ENCODE measurements at places on chromosomes 4 and X.

DNA sequence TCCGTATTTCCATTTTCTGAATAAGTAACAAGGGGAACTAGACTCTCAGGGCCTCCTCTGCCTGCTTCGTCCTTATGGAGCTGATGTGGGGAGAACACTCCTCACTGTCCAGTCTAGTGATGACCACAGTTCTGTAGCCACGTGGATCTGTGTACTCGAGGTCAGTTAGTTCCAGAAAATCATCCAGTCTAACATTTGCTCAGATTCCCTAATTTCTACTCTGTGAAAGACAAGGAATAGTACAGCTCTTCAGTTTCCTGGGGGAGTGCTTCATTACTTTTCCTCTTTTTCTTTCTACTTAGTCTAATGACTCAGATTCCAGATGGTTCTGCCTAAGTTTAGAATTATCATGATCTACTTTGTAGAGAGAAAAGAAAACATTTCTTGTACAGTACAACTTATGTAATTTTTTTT lies 82.6 kb downstream of the SORBS2 start:
- DNase-seq: no peak

DNA sequence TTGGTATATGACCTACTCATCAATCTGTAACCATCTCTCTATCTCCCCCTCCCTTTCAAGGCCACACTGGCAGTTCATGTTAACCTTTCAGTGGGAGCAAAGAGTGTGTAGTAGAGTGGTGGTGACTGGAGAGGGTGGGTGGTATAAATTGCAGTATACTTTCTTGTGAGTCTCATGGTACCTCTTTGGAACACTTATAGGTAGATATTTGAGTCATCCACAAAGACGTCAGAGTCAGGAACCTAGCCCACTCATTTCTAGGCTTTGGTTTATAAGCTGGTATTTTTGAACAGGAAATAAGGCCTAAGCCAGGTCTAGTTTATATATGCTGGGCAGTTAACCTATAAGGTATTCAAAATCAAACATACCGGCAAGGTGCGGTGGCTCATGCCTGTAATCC lies 36.3 kb downstream of the RLIM start:
- no peak for DNase-seq

DNA sequence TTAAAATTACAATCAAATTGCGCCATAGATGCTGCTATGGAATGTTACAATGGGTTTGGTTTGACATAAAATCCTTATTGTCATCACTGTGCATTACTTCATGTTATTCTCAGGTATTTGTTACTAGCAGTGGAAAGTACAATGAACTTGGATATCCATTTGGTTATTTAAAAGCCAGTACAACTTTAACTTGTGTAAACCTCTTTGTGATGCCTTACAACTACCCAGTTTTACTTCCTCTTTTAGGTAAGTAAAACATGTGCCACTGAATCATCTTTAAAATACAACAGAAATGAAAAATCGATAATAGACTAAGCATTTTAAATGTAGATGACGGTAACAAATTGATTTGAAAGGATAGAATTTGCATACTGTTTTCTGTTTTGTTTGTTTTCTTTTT lies 35.6 kb downstream of the INTS6L start:
- DNase-seq: no peak

- no peak for DNase-seq
Measured at GRCh38 chr4:54144661-54145171, 44.8 kb downstream of the GSX2 start.

GRCh38 chrX:106284431-106285025 lies 116.4 kb downstream of the PWWP3B start:
- no peak for DNase-seq

DNA sequence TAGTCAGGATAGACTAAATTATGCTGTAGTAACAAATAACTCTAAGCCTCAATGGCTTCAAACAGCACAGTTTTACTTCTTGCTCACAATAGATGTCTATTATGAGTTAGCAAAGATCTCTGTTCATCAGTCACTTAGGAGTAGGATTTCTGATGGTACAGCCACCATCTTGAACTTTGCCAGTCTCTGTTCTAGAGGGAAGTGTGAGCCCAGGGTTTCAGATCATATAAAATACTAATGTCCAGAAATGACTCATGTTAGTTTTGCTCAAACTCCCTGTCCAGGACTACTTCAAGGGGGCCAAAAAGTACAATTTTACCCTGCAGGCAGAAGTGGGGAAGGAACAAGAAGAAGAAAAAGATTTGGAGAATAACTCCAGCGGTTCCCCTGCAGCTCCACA lies 77.1 kb upstream of the LSM6 start:
- DNase-seq: no peak

GRCh38 chrX:70402721-70403120 lies 20.4 kb upstream of the GDPD2 start:
- DNase-seq: no peak

- no peak for DNase-seq
Measured at GRCh38 chr4:159481936-159482335, 379.1 kb downstream of the RAPGEF2 start.

- DNase-seq: no peak
Measured at GRCh38 chr4:56641494-56642051, 39.5 kb downstream of the HOPX start.

DNA sequence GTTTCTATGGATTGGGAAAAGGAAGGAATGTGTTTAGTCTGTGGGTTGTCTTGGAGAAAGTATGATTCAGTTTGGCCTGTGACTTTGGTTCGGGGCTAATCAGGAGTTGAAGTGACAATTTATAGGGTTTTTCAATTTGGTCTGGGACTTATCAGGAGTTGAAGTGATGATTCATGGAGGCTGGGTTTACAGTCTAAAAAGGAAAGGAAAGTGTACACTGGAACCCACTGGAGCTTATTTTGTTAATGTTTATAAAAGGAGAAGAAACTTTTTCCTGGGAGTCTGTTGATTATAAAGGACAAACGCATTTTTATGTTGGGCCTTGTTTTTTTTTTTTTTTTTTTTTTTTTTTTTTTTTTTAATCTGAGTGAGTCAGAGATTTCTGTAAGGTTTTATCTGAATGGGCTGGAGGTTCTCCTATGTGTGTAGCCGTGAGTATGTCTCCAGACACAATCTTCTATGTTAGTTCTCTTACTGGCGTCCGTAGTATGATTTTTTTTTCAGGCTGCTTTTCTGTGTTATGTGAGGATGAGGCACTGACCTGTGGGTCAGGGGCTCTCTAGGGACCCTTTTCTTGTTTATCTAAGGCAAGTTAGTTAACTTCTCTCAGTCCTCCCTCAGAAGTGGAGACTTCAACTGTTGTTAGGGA lies 33.0 kb upstream of the RAB9B start:
- DNase-seq: no peak

GRCh38 chr4:186021461-186022167 lies 47.3 kb upstream of the TLR3 start:
- DNase-seq: no peak

DNA sequence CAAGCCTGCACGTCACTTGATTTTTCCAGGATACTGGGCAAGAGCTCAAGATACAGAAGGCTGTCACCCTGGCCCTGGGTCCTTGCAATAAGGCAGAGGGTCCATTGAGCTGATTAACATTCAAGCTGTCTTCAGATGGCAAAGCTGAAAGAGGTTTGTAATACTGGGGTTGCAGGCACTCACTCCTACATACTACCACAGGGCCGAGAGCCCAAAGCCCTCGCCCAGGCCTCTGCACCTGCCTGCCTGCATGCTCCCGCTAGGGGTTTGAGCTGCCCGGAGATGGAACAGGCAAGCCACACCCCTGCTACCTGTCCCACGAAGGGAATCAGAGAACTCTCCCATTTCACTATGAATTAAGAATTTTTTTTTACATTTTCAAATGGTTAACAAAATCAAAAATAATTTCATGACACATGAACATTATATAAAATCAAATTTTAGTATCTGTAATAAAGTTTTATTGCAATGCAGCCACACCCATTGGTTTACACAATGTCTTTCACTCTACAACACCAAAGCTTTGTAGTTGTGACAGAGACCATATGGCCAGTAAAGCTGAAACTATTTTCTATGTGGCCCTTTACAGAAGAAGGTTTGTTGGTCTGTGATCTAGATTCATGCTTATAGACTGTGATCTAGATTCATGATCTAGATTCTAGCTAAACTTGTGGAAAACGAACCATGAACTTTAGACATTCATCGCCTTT lies 530.4 kb upstream of the IGFBP7 start:
- no peak for DNase-seq

DNA sequence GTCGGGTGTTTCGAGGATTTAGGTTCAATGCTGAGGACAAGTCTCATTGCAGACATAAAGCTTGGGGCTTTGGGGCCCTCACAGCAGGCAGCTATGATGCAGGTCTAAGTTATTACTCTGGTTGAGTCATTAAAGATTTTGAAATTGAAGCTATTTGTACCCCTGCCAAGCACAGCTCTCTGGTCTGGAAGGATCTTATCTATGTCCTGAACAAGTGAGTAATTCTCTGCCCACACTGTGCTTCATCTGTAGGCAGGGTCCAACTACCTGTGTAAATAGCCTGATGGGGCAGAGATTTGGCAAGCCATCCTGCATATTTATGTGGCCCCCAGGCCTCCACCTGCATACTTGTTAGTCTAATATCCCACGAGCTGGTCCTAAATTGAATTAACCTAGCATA lies 41.4 kb upstream of the MAGEA4 start:
- DNase-seq: no peak

DNA sequence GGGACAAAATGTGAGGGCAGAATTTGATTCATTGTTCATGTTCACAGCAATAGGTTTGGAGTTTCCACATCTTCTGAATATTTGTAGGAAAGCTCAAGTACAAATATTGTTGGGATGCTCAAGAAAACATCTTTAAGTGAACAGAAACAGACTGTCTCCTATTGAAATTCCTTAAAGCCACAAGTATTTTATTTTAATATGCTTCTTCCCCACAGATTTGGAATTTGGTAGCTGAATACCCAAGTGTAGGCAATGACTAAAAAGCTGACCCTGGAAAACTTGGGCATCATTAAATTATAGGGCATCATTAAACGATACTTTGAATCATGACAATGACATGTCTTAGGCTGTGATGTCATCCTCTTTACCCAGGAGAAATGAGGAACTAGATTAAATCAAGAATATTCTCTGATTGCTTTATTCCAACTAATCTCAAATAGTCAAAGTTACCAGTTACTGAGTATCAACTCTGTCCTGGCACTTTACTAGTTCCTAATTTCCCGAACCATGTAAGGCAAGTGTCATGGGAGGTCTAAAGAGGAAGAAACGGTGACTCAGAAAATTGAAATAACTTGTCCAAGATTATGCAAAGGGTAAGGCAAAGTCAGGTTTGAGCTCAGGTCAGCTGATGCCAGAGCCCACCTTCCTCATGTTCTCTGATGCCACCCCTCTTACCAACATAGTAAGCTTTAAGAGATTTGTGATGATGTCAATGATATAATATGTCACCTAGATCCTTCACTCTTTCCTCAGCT lies 223.1 kb upstream of the LEF1 start:
- DNase-seq: no peak

DNA sequence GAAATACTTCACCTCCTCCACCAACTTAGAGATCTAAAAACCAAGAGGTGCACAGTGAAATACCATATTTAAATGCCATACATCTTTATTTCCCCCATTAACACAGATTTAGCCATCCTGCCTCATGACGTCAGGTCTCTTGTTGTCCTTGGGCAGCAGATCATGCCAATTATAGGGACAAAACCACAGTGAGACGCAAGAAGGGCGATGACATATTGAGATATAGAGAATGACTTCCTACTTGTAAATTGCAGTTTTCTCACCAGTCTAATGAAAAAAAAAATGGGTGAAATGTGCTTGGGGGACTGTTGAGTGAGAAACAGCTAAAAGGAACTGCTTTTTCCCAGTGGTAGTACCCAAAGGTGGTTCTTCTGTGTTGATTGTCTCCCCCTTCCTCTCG lies 24.3 kb downstream of the RS1 start:
- DNase-seq: no peak

DNA sequence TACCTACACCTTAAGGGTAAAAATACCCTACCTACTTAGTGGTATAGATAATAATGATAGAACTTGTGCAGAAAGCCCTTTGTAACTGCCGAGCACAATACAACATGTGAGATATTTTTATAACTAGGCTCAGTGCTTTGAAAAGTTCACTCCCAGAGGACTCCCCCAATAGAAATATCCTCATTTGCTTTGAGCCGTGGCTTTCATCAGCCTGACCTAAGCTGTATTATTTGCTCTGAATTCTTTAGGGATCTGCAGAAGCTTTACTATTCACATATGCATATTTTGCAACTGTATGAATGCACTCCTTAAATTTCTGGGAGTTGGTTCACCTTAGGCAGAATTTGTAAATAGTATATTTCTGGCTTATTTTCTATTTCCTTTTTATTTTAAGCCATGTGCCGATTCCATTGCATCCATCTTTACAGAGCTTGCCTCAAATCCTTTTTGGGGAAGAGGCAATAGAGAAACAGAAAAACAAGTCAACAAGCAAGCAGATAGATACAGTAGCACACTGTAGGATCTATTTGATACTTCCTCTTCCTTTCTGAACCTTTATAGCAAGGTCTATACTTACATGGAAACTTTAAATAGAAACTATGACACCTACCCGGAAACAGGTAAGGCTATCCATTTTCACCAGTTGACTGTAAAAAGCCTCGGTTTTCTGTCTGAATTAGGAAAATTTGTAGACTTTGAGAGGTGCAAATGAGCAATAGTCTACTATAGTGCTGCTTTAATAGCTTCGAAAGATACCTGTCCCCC lies 242.5 kb upstream of the VCX3A start:
- DNase-seq: no peak

DNA sequence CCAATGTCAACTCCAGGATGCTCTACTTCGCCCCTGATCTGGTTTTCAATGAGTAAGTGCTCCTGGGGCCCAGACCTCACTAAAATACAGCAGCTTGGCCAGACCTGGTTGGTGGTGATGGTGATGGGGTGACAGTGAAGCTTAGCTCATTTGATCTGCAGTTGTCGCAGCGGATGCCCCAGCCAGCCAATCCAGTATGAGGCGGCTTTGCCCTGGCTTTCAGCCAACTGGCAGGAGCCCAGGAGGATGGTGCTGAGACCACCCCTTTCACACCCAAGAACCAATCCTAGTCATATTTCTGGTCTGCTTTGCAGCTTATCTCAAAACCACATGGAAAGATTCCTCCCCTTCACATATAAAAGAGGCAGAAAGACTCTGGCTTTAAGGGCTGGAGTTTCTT lies 173.8 kb downstream of the AR start:
- no peak for DNase-seq

All from iPS DF 19.7 (cell line).